ENCODE measurements at places on chromosomes 1 and 21.

DNA sequence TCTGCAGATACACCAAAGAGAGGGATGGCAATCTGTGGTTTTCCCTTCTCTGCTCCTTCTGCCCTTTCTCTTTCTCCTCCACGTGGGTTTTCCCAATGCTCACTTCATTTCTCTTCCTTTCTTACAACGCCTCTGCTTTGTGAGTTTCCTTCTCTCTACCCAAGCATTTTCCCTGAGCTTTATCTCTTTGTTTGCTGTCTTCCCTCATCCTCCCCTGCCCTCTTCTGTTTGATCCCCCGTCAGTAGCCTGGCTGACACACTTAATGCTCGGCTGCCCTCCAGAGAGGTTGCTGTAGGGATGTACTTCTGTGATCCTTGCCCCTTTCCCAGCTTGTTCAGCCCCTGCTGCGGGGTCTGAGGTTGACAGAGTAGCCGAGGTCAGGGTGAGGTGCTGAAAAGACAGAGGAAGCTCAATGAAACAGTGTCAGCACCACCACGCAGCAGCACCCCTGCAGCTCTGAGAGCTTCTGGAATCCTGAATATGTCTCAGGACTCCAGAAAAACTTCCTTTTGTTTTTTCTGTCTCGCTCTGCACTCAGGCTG is 6.0 kb downstream of the EDARADD start:
- no peak for DNase-seq

DNA sequence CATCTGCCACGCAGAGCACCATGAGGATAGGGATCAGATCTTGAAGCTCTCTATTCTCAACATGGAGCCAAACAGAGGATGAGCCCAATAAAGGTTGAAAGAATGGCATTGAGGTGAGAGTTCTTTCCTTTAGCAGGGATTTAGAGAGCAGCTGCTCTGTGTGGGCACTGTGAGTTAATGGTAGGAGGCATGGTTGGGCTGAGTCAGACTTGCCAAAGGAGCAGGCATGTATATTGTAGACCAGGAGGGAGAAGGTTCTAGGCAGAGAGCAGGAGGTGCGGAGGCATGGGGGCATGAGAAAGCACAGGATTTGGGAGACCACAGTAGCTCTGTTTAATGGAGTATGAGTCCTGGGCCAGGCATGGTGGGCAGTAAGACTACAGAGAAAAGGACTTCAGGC is 32.0 kb downstream of the TMEM53 start:
- DNase-seq: no peak

DNA sequence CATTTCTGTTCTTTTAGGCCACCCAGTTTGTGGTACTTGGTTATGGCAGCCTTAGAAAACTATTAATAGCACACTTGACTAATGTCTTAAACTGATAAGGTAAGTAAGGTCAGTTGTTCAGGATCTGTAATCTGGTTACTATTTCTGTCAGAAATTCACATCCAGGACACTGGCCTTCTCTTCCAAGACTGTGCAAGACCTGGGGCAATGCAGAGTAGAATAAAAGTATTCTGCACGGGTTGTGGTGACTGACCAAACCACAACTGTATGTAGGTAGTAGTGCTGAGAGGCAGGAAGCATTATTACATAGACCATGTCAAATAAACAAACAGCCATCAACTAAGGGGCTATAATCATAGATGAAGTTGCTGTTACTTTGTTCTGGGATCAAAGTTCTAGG is 46.7 kb downstream of the WARS2 start:
- DNase-seq: no peak

DNA sequence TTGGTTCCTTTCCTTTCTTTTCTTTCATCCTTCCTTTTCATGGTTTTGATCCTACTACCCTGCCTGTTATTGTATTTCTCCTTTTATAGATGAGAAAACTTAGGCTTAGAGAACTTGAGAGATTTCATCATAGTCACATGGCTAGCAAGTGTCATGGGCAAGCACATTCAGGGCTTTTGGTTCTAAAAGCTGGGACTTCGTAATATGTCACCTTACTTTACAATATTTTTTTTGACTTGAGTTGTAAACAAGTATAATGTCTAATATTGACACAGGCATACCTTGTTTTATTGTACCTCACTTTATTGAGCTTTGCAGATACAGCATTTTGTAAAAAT is 70.7 kb downstream of the MTR start:
- no peak for DNase-seq

DNA sequence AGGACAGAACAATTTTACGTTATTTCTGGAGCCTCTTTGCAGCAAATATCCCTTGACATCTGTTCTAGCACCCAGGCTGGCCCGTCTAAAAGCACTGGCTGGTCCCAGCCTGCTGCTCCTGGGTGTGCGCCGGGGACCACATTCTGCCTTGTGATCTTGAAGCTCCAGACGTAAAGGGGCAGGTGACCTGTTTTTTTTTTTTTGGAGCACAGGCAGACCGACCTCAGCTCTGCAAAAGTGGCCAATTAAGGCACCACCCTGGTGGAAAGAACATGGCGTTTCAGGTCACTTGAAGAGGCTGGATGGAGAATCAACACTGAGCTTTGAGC is 13.8 kb upstream of the CAMTA1 start:
- DNase-seq: no peak

- no peak for DNase-seq
Measured at GRCh38 chr1:151147665-151148064, 1.2 kb upstream of the SEMA6C start.

GRCh38 chr1:203995228-203995627 is 77.7 kb upstream of the SOX13 start:
- no peak for DNase-seq

GRCh38 chr1:183101841-183102276 is 78.6 kb downstream of the LAMC1 start:
- DNase-seq: no peak

- DNase-seq: no peak
Measured at GRCh38 chr1:17427696-17428660, 11.5 kb downstream of the RCC2 start.

GRCh38 chr1:20403423-20404145 is 82.4 kb downstream of the CAMK2N1 start:
- no peak for DNase-seq

DNA sequence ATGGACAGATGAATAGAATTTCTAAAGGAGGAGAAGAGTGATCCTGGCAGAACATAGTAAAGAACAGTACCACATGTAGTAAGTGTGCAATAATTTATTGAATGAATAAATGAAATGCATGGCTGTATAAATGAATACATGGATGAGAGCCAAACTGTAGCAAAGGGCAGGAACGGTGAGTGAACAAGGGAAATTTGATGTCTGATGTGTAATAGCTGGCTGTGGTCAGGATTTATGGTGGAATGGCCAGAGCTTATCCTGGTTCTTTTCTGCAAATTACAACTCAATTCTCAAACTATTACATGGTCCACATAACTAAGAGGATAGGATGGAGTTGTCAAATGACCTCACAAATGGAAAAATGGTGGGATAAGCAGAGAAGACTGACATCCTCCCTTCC is 43.2 kb upstream of the ARHGAP29 start:
- no peak for DNase-seq

GRCh38 chr21:38982096-38982495 is 176.4 kb downstream of the ETS2 start:
- peak; percentile 28 for DNase-seq

- DNase-seq: no peak
Measured at GRCh38 chr1:203518541-203518940, 24.6 kb downstream of the OPTC start.

DNA sequence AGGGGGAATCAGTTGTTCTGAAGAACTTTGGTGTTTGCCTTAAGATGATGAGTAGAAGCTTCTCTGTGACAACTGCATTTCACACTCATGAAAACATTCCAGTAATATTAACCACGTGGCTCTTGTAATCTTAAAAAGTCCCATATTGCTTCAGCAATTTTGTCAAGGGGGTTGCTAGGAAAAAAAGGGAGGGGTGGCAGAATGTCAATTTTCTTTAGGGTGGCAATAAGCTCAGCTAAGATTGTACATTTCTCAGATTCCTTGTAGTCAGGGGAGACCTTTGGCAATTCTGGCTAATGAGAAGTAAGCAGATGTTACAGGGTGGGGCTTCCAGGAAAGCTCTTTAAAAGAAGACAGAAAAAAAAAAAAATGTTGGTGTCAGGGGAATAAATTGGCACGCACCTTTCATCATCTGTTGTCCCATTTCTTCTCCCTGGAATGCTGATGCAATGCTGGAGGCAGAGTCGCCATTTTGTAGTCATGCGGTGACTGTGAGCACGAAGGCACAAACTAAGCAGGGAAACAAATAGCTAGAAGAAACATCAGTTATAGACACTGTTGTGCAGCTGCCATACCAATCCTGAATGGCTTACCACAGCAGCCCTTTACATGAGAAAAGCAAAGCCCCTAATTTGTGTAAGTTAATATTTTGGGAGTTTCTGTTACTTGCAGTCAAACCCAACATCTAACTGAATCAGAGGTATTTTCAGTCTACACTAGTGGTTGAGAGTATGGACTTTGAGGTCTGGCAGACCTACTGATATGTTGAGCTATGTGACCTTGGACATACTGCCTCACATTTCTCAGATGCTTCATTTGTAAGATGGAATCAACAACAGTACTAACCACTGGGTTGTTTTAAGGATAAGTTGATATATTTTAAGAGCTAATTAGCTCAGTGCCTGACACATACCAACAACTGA is 56.1 kb upstream of the MRPS6 start:
- DNase-seq: no peak

- no peak for DNase-seq
Measured at GRCh38 chr1:173094541-173094940, 43.8 kb upstream of the TNFSF18 start.

GRCh38 chr1:203600782-203601513 is 25.7 kb upstream of the ATP2B4 start:
- no peak for DNase-seq

DNA sequence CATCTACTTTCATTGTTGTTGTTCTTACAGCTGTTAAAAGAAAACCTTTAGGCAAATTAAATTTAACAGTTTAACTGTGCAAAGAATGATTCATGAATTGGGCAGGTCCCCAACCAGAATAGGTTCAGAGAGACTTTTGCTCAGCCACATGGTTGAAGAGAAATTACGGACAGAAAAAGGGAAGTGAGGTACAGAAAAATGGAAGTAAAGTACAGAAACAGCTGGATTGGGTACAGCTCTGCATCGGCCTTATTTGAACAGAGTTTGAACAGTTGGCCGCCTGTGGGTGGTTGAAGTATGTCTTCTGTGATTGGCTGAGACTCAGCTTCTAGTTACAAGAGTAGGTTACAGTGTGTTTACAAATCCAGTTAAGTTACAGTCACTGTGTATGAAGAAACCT is 210.1 kb downstream of the FGGY start:
- no peak for DNase-seq

- DNase-seq: no peak
Measured at GRCh38 chr1:200334661-200335256, 75.1 kb downstream of the ZNF281 start.

GRCh38 chr1:182404781-182405180 is 4.3 kb upstream of the TEDDM1 start:
- DNase-seq: no peak

- no peak for DNase-seq
Measured at GRCh38 chr1:240999826-241000225, 357.2 kb downstream of the RGS7 start.

DNA sequence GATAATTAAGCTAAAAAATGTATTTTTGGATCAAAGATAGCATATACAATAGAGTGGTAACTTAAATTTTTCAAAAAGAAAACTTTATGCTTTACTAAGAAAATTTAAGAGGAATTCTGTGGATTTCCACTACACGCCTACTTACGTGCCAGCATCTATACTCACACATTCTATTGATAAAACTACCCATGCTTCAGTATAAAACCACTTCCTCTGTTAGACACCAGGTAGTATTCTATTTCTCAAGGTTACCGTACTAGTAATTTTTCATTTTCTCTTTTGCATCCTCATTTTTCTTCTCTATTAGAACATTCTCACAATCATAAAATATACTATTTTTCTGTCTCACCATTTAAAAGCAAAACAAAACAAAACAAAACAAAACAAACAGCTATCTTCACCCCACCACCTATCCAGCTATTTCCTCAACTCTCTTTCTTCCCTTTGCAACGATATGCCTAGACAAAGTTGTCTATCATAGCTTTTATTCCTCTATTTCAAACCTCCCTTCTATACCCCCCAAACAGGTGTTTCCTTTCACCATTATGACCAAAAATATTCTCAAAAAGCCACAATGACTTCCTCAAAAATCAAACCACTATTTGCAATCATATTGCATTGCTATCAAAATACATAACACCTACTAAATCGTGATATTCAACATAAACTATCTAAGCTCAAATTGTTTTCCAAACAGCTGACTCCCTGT is 1652.0 kb downstream of the MRPL39 start:
- DNase-seq: no peak

DNA sequence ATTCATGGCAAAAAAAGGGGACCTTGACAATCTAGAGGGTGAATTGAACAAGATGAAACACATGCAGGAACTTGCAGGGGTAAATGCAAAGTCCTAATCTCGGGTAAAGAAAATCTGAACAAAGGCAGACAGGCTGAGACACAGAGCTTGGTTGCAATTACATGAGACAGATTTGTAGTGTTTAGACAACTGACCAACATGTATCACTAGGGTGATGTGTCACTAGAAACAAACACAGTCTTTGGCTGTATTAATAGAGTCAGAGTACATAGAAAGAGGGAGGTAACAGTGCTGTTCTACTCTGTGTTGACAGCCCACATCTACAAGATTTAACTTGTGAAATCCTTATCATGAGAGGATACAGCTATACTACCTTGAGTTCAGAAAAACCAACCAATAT is 78.1 kb upstream of the GRIK3 start:
- no peak for DNase-seq

GRCh38 chr1:178486100-178487069 is 10.4 kb downstream of the CLEC20A start:
- DNase-seq: no peak

DNA sequence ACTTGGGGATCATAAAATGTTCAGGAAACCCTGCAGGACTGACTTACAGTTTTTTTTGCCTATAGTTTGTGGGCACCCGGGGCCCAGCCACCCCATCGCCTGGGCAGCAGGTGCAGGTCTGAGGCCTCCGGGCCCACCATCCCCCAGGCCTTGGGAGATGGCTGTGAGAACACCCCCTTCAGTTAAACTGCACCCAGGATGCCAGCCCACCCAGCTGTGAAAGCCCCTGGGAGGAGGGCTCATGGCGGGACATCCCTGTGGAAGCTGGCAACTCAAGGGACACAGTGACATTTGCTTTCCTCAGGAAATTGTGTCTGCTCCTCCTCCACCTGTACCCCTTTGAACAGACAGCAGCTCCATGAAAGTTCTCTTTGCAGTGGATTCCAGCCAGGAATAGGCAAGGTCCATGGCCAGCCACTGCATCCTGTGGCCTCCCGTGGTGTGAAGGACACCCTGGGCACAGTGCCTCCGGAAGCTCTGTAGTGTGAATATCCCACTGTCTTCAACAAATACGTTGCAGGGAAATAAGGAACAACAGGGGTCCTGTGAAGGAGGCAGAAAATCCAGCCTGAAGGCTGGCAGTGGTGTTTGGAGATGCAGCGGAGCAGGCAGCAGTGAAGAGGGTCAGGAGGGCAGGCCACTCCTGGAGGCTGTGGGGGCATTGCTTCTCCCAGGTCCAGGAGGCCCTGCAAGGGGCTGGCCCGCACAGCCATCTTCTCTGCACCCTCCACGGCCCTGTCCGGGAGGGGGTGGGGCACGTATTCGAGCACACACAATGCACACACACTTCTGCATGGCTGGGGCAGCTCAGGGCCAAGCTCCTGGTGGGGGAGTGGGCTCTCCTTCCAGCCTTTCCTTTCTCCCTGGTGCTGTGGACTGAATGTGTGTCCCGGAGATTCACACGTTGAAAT is 2.1 kb upstream of the OBSCN start:
- DNase-seq: no peak

All from 8988T (cell line).